ENCODE measurements at places on chromosomes 13 and 19.

- DNase-seq, result peak; percentile 85
Observed at GRCh38 chr13:76980075-76980718, 11.7 kb upstream of the CLN5 start.

DNA sequence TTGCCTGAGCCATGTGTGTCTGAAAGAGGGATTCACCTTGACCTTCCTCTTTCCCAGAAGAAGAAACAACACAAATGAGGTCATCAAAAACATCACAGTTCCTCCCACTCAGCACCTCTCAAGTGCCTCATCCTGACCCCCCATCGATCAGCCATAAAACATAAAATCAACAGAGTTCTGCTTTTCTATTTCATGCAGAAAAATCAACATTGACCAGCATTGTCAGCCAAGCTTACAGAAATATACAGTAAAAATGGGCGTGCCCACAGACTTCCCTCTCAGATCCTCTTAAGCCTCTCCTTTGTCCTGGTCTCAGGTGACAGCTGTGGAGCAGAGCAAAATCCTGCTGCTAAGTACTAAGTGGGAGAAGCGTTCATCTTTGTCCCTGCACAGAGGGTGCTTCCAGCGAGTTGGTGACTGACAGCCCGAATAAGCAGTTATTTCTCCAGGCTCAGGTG is 213.3 kb downstream of the OLFM4 start:
- DNase-seq, result no peak

- no peak for DNase-seq
Observed at GRCh38 chr13:70457474-70457873, 349.2 kb upstream of the KLHL1 start.

- DNase-seq, result no peak
Observed at GRCh38 chr19:1363599-1363998, 20.1 kb upstream of the NDUFS7 start.

DNA sequence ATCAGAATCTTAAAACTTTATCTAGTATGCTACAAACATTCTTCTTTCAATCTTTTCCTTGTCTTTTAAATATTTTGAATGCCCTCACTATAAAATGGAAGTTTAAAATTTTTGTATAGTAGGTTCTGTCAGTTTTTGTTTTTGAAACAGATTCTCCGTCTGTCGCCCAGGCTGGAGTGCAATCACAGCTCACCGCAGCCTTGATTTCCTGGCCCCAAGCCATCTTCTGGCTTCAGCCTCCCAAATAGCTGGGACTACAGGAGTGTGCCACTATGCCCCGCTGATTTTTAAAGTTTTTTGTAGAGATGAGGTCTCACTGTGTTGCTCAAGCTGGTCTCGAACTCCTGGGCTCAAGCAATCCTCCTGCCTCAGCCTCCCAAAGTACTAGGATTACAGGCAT is 20.7 kb downstream of the PHF11 start:
- no peak for DNase-seq

GRCh38 chr19:50968716-50969412 is 527 bp downstream of the KLK6 start:
- DNase-seq, result no peak

GRCh38 chr19:16384688-16385087 is 60.1 kb downstream of the KLF2 start:
- DNase-seq, result no peak

DNA sequence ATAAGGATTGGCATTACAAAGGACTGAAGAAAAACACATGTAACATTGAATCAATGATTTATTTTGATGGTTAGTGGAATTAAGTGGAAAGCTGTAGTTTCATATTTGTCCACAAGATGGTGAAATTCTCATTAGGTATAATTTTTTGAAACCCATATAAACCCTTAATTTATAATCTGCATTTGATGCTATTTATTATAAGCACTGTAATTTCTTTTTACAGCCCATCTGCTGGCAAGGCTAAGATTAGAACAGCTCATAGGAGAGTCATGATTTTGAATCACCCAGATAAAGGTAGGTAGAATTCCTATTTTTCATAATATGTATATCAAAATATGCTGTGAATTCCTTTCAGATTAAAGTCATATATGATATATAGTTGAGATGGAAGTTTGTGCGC is 62.2 kb downstream of the DNAJC15 start:
- peak; percentile 48 for DNase-seq

GRCh38 chr19:40716482-40717324 is at the start of the genes COQ8B and ITPKC:
TSS of gene COQ8B (minus strand) at chr19:40716886. CDS start at chr19:40714632, 2,254 bp downstream.
TSS of gene ITPKC (plus strand) at chr19:40717112. CDS start at chr19:40717136, 24 bp downstream.
- peak; percentile 99 for DNase-seq

DNA sequence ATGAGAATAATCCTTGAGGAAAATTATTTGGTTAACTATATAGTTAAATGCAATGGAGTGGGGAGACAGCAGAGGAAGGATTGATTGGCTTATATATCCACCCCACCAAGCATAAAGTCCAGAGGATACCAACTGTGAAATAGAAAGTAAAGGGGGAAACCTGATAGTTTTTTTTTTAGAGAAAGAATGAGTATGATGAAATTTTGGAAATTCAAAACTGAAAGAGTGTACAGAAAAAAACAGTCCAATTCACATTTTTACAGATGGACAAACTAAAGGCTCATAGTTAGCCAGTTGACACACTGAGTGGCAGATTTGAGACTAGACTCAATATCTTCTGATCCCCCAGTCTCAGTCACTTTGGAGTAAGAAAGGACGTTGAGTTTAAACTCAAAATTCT is 51.1 kb downstream of the FNDC3A start:
- DNase-seq, result no peak

DNA sequence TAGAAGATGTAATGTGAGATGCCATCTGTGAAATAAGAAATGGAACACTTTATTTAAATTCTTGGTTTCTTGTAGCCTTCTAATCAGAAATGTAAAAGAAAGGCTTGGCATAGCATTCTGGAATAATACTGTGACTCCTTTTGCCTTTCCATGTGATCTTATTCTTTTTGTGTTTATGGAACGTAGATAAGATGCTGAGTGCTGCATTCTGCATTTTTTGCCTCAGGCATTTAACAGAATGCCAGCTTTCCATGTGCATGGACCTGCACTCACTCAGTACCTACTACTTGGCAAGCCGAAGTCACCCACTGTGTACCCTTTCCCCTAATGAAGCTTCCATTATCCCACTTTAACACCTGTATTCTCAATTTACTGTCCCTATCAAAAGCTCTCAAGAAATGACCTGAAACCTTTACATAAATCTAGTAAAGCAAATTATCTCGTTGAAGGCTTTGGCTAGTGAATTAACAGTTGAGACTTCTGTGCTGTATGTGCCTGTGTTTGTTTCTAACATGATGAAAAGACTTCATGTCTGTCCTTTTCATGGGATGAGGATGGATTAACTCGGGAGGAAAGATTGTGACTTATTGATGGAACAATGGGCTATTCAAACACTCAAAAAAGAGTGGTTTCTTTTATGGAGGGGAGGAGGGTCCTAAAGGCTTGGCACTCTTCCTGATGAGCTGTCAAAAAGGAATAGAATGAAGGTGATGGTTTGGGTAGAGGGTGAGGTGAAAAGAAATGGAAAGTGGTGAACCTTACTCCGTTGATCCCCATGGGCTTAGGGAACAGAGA is 44.7 kb upstream of the FRY start:
- DNase-seq, result no peak

GRCh38 chr19:31947436-31948115 is 397.8 kb upstream of the ZNF507 start:
- DNase-seq, result no peak

- DNase-seq, result no peak
Observed at GRCh38 chr19:43735957-43736356, 18.8 kb downstream of the SMG9 start.

DNA sequence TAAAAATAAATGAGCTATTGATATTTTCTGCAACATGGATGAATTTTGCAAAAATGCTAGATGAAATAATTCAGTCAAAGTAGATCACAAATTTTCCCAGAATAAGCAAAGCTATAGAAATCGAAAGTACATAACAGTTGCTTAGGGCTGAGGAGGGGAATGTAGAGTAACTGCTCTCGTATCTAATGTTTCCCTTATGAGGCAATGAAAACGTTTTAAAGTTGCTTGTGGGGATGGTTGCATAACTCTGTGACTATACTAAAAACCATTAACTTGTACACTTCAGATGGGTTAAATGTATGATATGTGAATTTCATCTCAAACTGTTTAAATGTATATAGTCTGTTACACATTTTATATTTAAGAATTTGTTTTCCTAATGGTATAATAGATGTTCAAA is 231.7 kb downstream of the GGACT start:
- DNase-seq, result no peak

- no peak for DNase-seq
Observed at GRCh38 chr13:93284064-93284463, 57.5 kb downstream of the GPC6 start.

GRCh38 chr19:39196860-39197562 is at the start of gene NCCRP1:
TSS of gene NCCRP1 (plus strand) at chr19:39196964. CDS start at chr19:39196983, 19 bp downstream.
- DNase-seq, result no peak

GRCh38 chr13:95533545-95534160 is 18.9 kb upstream of the CLDN10 start:
- no peak for DNase-seq

DNA sequence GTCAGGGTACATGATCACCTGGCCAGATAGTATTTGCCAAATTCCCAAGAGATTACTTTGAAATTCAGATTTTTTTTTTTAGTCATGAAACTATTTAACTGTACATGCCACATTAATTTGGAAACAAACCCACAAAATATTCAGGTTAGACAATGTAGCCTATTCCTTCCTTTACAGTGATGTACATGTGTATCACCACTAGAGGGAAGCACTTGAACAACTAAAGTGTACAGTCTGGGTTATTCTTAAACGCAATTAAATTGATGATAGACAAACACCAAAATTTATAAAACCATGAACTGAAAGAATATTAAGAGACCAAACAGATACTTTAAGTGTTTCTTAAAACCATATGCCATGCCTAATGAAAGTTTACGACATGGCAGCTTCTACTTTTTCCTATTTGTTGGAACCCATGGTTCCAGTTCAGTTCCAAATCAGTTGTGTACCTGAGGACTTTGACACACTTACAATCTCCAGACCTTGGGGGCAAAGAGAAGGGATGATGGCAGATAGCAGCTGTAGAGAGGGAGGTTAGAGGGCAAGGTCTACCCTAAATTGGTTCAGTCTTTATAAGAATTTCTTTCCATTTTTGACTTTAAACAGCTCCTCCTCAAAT is 52.8 kb downstream of the TNFSF13B start:
- peak; percentile 28 for DNase-seq

- DNase-seq, result peak; percentile 54
Observed at GRCh38 chr13:80363890-80364503, 23.1 kb upstream of the SPRY2 start.

DNA sequence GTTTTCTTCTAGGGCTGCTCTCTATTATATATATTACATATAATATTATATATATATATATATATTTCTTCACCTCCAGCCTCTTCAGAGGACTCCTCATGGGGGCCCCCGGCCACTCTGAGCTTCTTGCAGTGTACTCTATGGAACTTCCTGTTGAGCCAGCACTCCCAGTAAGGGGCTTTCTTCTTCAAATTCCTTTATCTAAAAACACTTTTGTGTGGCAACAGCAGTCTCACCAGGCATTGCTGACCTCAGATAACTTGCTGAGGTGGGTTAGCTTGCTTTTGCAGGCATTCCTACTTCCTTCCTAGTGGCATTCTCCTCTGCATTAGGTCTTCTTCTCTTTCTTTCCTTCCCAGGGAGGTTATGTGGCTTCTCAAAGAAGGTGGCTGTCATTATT is 381.5 kb downstream of the MYO16 start:
- no peak for DNase-seq

DNA sequence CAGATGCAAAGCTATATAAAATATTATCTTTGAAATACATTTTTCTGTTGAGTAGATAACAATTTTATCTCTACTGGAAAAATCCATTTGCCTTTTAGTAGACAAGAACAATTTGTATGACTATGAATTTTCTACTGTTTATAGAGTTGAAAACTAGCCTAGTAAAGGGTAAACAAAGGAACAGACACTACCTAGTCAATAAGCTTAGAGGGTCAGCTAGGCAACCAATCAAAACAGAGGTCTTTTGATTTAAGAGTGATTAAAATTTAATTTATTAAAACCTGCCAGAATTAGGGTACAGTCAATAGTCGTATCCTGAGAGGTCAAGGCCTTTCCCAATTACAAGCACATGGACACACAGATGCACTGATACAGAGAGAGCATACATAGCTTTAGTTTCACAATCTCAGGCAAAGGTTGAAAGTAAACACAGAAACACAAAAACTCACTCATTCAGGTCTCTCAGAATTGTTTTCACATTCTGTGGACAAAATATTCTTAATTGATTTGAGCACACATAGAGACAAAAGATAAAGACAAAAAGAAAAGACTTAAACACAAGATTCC is 24.5 kb upstream of the GPC6 start:
- DNase-seq, result no peak

GRCh38 chr13:110921695-110922094 is 6.8 kb upstream of the ANKRD10 start:
- DNase-seq, result no peak

GRCh38 chr13:53069800-53070199 is 41.2 kb downstream of the OLFM4 start:
- DNase-seq, result no peak

- no peak for DNase-seq
Observed at GRCh38 chr19:33214596-33214995, 11.1 kb downstream of the SLC7A10 start.

DNA sequence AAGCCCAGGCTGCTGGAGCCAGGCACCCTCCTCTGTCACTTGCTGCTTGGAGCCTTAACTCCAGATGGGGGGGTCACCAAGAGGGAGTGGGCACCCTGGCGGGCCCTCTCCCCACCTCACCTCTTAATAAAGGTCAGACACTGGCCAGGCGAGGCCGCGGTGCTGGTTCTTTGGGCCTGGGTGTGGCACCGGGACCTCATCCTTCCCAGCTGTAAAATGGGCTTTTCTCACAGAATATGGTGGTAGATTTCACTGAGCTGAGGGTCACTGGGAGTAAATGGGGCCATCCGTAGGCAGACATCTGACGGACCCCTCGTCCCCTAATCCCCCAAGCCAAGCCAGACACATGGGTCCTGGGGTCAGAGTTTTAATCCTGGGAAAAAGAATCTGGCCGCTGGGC is 14.9 kb downstream of the STAP2 start:
- no peak for DNase-seq

DNA sequence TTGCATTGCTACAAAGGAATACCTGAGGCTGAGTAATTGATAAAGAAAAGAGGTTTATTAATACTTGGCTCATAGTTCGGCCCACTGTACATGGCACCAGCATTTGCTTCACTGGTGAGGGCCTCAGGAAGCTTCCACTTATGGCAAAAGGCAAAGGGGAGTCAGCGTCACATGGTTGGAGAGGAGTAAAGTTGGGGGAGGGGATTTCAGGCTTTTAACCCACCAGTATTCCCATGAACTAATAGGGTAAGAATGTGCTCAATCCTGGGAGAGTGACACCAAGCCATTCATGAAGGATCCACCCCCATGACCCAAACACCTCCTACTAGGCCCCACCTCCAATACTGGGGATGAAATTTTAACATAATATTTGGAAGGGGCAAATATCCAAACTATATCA is 82.5 kb upstream of the MYCBP2 start:
- DNase-seq, result no peak

All from muscle of arm (tissue), 14 donors.